ENCODE measurements at places on chromosomes 16 and 17. TPM values are rescaled to one million over a fixed set of nuclear protein-coding genes. Genes with fewer than 3 reads are reported as not detected.

DNA sequence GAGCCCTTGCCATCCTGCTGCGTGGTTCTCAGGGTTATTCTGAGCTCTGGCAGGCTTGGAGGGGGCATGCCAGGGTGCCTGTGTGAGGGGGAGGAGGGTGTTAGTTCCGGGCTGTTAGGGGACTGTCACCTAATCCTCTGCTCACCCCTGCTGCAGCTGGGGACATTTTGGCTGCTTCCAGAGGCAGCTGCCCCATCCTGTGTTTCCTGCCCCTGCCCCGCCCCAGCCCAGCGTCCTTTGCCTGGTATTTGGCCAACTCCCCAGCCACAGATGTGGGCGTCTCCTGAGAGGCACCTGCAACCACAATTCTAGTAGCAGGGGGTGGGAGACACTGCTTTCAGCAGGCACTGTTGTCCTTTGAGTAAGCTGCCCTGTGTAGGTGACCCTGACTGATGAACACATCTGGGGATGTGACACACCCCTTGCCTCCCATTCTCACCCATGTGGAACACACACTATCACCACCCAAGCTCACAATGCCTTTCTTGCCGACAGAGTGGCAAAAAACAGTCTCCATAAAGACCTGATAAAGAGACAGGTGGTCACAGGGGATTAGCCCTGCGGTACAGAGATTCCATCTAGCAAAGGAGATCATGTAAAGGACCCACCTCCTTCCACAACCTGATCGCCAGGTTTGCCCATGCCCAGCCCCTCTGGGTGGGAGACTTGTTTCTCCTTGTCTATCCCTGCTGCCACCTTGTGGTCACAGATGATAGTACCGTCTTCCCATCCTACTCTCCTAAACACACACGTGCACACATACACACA lies at the start of gene CHRNE:
TSS of gene CHRNE (minus strand) at position 48 of the 768 bp plus-strand sequence. CDS start at position 13, 35 bp downstream.
- peak within 1 kb of the TSS; percentile 78 for H3K4me3 ChIP-seq
- DNase-seq, result peak; percentile 84
- H3K27ac ChIP-seq, result peak within 1 kb of the TSS; percentile 75
- no peaks in the 10 kb centered on the region for H3K36me3 ChIP-seq
- H3K27me3 ChIP-seq, result no peaks in the 10 kb centered on the region

- H3K4me1 ChIP-seq, result peaks cover 19% of the 10 kb centered on the region
- no peak for DNase-seq
- H3K27me3 ChIP-seq, result no peaks in the 10 kb centered on the region
- peaks cover 4% of the 10 kb centered on the region for H3K36me3 ChIP-seq
Measured at GRCh38 chr16:29674188-29674587, 4.8 kb upstream of the QPRT start.

DNA sequence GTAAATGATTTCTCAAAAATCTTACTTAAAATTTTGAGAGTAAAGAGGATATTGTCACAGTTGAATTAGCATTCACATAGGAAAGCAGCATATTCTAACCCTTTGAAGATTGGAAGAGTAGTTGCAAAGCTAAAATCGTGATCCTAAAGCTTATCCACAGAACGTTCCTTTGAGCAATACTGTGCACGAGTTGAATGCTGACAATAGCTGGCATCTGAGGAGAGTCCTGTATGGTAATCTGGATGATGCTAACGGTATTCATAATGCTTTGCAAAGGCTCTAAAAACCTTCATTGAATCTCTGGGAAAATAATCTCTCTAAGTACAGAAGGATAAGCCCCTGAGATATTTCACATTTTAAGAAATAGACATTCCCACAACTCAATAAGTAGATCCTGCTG lies 354.6 kb downstream of the CDH8 start:
- H3K36me3 ChIP-seq, result no peaks in the 10 kb centered on the region
- no peaks in the 10 kb centered on the region for H3K4me1 ChIP-seq
- no peak overlapping the region for H3K4me3 ChIP-seq
- H3K27me3 ChIP-seq, result no peaks in the 10 kb centered on the region

GRCh38 chr16:5186381-5186903 lies 88.8 kb upstream of the EEF2KMT start:
- no peak overlapping the region for H3K4me3 ChIP-seq
- no peaks in the 10 kb centered on the region for H3K36me3 ChIP-seq
- no peaks in the 10 kb centered on the region for H3K4me1 ChIP-seq
- no peak for DNase-seq
- H3K27me3 ChIP-seq, result no peaks in the 10 kb centered on the region

Gene XAF1
- 19.1 TPM for total RNA-seq

Gene MAPT
- 2.1 TPM for total RNA-seq
